ENCODE measurements at places on chromosomes 12 and 14.

GRCh38 chr12:92543840-92544239 is 158.9 kb upstream of the PLEKHG7 start:
- DNase-seq = no peak

GRCh38 chr12:6825398-6826124 is 2.6 kb upstream of the P3H3 start:
- peak; percentile 65 for DNase-seq

DNA sequence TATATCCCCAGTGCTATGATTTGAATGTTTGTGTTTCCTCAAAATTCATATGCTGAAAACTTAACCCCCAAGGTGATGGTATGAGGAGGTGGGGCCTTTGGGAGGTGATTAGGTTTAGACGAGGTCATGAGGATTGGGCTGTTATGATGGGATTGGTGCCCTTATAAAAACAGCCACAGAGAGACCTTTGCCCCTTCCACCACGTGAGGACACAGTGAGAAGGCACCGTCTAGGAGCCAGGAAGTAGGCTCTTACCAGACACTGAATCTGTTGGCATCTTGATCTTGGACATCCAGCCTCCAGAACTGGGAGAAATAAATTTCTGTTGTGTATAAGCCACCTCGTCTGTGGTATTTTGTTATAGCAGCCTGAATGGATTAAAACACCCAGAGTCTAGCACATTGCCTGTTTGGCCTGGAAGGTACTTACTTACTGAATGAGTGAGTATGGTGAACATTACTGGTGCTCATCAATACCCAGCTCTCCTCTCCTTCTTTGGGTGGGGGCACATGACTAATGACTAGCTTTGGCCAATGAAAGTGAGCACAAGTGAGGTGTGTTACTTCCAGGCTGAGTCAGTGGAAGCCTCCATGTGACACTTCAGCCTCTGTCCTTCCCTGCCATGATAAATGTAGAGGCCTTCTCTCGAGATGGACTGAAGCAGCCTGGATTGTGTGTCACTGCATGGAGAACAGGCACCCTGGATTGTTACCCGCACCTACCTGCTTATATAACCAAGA is 72.4 kb upstream of the CHST11 start:
- DNase-seq = no peak

- no peak for DNase-seq
Observed at GRCh38 chr14:32428875-32429274, 99.8 kb downstream of the AKAP6 start.

DNA sequence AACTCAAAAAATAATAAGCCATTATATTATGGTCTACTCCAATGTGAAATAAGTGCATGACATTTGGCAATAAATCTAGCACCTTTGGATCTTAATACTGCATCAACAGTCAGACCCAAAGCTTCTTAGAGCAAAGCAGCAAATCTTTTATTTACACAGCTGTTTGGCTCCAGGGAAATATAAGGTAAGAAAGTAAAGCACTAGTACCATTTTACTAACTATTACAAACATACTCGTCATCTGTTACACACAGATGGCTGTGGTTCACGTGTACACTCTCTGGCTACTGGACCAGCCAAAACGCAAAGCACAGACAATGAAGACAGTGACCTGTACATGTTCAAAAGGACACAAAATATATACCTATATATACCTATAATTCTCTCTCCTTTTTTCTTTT is 2.8 kb downstream of the FGD6 start:
- no peak for DNase-seq

GRCh38 chr12:148676-149416 is 65.1 kb downstream of the SLC6A12 start:
- DNase-seq = no peak

- DNase-seq = no peak
Observed at GRCh38 chr12:76871082-76871481, 7.7 kb downstream of the CSRP2 start.

DNA sequence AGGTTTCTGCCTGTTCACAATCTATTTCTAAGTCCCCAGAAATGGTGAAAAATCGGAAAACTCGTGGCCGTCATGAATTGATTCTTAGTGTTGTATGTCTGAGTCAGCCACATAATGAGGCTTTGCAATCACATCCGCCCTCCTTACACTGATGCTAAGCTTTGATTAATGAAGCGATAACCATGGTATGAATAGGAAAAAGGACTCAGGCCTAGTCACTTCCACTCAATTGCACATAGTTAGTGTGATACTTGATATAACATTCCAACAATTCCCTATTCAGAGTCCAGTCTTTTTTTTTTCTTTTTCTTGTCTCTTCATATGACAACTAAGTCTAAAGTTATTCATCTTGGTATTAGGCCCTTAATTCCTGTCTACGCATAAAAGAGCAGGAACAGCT is 1231.0 kb downstream of the VRK1 start:
- DNase-seq = no peak

DNA sequence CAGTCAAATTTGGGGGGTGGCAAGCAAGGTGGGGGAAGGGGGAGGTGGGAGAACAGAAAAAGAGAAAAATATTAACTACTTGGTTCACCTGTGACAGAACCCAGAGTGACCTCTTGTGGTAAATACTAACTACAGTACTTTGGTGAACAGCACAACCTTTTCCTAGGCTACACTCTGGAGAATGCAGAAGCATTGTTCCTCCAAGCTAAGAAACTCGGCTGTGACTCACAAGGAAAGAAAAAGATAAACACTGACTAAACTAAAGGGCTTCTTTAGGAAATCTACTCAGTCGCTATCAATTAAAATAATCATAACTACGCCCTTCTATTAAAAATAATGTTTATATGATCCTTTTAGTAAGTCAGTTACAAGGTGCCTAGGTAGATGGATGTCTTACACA is 5.4 kb downstream of the KCNH5 start:
- peak; percentile 20 for DNase-seq

DNA sequence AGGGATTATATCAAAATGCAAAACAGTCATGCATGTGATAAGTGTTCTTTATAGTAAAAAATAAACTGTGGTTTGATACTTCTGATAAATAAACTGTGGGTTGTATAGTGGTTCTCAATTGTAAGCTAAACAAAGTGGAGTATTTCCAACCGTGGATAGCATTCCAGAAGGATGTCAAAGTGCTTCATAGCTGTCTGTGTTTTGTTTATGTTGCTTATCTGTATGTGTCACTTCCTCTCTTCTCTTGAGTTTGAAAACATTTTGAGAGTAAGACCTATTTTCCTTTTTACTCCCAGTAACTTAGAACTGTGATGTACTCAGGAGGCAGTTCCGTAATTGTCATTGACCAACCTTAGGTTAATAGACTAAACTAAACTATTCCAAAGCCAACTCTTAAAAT is 415.8 kb downstream of the TMTC2 start:
- DNase-seq = no peak

GRCh38 chr12:5713599-5714081 is 231.4 kb downstream of the ANO2 start:
- DNase-seq = no peak

GRCh38 chr14:78752518-78753188 is 582.5 kb downstream of the NRXN3 start:
- DNase-seq = no peak

DNA sequence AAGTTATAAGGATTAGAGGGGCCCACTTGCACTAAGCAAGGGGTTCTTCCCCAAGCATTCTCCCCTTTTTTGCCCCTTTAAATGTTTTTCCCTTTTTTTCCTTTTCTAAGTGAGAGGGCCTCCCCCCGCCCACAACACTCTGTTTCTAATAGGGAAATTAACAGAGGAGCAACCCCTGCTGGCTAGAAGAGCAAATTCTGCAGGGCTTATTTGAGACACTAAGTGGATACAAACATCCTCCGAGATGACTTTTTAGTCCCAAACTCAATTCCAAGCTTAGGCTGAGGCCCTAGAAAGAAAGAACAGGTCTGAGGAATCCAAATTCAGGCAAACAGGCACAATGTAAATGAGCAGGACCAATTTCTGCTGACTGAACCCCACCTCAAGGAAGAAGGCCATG is 138.9 kb downstream of the GPR65 start:
- no peak for DNase-seq

DNA sequence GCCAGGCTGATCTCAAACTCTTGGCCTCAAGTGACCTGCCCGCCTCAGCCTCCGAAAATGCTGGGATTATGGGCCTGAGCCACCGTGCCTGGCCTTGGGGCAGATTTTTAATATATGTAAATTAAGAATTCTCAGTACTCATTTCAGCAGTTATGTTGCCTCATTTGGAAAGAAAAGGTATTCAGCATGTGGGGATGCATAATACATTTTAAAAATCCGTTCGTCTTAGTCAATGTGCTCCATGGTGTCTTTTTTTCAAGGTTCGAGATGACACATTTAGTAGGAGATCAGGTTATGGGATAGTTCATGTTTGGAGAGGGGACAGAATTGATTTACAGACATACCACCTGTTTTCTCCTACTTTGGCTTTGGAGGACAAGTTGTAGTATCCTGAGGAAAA is 10.2 kb downstream of the SYNE2 start:
- no peak for DNase-seq

DNA sequence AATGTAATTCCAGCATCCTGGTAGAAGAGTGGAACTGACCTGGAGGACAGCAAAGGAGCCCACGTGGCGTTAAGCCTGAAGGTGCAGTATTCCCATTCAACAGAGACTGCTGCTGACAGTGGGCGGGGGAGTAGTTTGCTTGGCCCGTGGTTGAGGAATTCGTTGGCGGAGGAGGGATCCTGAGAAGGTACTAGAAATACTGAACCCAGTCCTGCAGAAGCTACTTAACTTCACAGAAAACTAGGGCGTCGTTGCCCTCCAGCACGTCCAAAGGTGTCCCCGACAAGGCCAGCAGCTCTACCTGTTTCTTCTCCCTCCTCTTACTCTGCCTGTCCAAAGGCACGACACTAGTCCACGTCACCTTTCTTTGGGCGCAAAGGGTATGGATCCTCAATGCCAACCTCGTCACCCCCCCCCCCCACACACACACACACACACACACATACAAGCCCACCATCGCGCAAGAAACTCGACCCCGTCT is 303 bp downstream of the PUS7L start:
- DNase-seq = no peak

GRCh38 chr12:28704477-28705169 is 444.5 kb upstream of the FAR2 start:
- DNase-seq = no peak

GRCh38 chr14:58272588-58273372 is 25.6 kb upstream of the ARID4A start:
- no peak for DNase-seq

DNA sequence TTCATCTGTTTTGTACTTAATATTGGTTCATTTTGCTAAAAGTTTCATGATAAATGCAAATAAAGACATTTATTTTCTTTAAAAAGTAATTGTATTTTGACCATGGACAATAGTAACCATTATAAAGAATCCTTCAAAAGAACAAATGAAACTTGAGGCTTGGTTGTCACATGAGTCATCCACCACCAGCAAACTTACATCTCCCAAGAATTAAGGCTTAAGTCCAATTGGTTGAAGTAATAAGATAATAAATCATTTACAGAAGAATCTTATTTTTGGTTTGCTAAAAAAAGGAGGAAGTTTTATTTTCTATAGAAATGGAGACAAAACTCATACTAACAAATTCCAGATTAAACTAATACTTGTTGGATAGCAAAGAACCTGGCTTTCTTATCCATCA is 84.8 kb upstream of the KITLG start:
- DNase-seq = no peak

GRCh38 chr14:64990296-64990695 is 3.6 kb downstream of the FNTB start:
- no peak for DNase-seq

GRCh38 chr12:131950182-131950913 is 606 bp downstream of the EP400 start:
- DNase-seq = no peak
